ENCODE measurements at places on chromosomes 12 and 14.

DNA sequence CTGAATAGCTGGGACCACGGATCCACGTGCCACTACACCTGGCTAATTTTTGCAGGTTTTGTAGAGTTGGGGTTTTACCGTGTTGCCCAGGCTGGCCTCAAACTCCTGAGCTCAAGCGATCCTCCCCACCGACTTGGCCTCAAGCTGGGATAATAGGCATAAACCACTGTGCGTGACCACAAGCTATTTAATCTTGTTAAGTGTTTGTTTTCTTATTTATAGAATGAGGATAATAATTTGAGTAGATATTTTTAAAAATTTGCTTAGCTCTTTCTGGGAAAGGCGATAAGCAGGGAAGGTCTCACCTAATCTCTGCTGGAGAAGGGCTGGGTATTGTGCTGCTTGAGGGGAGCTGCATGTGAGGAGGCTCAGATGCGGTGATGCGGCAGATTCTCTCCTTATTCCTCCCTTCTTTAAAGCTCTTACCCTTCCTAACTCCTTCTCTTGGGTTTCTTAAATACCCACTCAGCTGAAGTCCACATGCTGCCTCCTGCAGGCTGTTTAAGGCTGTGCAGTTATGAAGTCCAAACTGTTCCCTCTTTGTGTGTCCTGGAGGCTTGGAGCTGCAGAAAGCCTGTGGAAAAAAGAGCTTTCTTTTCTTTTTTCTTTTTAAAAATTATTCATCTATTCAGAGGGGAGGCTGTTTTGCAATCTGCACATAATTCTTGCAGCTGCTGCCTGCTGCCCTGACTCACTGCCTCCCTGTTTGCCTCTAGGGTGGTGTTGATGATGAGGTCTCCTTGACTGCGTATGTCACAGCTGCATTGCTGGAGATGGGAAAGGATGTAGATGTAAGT lies 37.9 kb downstream of the A2ML1 start:
- peak; percentile 6 for DNase-seq

DNA sequence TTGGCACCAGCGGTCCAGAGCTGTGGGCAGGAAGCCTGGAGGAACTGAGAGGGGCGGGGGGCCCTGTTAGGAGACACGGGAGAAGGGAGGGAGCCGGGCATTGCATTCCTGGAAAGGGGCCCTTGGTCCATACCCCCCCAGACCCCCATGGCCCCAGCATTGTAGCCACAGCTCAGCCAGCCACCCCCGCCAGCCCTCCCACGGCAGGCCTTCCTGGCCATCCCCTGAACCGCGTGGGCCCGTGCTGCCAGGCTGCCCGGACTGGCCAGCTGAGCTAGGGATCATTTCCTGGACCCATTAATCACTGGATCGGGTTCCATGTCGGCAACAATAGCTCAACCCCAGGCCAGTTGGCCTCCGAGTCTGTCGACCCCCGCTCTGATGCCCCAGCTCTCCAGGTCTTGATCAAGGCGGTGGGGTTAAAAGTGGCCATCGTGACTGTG lies 39.8 kb upstream of the DIO3 start:
- no peak for DNase-seq

GRCh38 chr12:110289044-110289710 lies 8.1 kb downstream of the ATP2A2 start:
- no peak for DNase-seq

- peak; percentile 29 for DNase-seq
These were observed 244.9 kb upstream of the LRIG3 start for GRCh38 chr12:59164991-59165718.

DNA sequence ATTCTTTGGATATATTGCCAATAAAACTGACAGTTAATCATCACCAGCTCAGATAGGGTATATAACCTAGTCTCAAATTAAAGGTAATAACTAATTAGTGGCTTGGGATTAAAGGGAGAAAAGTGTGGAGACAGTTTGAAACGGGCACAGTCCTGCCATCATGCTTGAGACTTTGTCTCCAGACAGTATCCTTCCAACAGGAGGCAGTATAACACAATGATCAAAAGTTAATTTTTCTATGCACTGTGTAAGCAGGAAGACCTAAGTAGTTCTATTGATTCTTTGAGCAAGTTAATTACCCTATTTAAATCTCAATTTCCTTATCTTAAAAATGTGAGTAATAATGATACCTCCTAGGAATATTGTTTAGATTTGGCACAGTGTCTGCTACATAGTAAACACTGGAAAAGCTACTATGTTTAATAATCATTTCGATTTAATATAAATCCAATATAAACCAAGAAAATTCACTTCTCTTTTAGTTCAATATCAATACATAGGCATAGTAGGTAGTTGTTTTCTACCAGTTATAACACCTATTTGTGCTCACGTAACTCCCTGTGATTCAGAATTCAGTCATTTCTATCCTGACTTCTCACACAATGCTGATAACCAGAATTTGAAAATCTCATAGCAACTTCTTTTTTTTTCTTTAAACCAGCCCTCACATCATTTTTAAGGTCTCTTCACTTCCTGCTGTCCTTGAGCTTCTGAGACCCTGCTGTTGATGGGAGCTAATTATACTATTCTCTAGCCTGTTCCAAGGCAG lies 53.7 kb downstream of the GALNT4 start:
- no peak for DNase-seq

- DNase-seq = no peak
These were observed 371 bp upstream of the SHMT2 start for GRCh38 chr12:57229046-57229633.

DNA sequence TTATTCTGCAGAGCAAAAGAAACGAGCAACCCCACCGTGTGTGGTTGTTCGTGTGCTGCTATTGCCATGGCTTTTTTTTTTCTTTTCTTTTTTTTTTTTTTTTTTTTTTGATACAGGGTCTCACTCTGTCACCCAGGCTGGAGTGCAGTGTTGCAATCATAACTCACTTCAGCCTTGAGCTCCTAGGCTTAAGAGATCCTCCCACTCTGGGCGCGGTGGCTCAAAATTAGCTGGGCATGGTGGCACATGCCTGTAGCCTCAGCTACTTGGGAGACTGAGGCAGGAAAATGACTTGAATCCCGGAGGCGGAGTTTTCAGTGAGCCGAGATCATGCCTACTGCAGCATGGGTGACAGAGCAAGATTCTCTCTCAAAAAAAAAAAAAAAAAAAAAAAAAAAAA lies 144.2 kb downstream of the ESR2 start:
- DNase-seq = no peak

- DNase-seq = no peak
These were observed 148.7 kb downstream of the BCL11B start for GRCh38 chr14:99123208-99123870.

DNA sequence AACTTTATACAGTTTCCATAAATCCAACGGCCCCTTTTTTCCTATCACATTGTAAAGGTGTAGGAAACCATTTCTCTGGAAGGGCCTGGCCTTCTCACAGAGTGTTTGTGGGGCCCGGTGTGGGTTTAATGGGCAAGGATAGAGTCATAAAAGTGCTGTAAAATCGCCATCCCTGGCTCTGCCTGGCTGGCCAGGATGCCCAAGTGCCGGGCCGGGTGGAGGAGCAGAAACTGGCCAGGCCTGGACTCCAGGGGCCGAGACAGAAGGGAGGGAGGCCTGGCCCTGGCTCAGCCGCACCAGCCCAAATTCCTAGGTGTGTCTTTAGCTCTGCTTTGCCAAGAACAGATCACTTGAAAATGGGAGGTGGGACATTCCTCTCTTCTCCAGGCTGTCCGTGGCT lies 77.1 kb upstream of the DICER1 start:
- DNase-seq = no peak

- no peak for DNase-seq
These were observed 2.8 kb upstream of the AAAS start for GRCh38 chr12:53324113-53324778.

GRCh38 chr12:59708484-59708883 lies 112.7 kb downstream of the SLC16A7 start:
- DNase-seq = no peak

DNA sequence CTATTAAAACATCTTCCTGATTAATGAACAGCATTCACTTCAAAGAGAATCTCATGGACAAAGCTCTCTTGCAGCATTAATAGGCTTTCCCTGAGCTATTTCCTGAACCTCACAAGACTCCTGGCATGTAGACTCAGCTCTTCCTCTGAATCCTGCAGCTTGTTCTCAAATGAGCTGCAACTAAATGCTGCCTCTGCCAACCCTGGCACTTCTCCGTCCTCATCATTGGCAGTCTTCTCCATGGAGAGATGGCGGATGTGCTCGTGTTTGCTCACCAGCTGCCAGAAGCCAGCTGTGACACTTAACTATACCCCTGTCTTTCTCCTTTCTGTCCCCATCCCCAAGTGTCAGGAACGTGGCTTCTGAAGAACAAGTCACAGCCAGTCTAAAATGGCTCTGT lies 232.1 kb downstream of the FOXN3 start:
- DNase-seq = no peak

DNA sequence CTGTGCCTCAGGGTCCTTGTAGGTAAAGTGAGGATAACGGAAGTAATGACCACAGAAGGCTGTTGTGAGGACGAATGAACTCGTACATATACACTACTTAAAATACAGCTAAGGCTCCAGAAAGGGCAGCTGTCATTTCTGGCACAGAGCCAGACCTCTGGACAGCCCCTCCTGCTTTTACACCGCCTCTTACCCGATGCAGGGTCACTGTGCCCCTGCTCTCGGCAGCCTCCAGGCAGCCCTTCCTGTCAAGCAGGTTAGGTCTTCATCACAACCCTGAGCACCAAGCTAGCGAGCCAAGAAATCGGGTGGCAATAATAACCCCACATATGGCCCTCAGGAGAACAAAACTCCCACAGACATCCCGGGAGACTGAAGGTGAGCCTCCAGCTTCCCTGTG lies 8.5 kb downstream of the TMEM229B start:
- no peak for DNase-seq

- no peak for DNase-seq
These were observed 338.7 kb downstream of the ACSS3 start for GRCh38 chr12:81416571-81416970.

DNA sequence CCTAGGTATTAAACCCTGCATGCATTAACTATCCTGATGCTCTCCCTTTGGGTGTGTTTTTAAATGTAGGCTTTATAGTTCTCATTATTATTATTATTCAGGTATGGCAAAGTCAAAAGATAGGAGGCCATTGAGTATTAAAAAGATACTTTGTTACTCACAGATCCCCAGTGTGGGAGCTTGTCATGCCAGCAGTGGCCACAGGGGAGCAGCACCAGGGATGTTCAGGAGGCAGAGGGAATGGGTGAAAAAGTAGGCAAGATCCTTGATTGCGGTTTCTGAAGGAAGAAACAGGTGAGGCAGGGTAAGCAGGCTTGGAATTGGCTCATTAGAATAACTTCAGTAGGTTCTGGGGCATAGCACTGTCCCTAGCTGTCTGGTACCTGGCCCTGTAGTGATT lies 382.2 kb downstream of the MED13L start:
- no peak for DNase-seq

GRCh38 chr12:122155705-122156104 lies 18.3 kb downstream of the IL31 start:
- DNase-seq = no peak

- DNase-seq = no peak
These were observed 5.0 kb upstream of the SLC38A4 start for GRCh38 chr12:46830731-46831334.

DNA sequence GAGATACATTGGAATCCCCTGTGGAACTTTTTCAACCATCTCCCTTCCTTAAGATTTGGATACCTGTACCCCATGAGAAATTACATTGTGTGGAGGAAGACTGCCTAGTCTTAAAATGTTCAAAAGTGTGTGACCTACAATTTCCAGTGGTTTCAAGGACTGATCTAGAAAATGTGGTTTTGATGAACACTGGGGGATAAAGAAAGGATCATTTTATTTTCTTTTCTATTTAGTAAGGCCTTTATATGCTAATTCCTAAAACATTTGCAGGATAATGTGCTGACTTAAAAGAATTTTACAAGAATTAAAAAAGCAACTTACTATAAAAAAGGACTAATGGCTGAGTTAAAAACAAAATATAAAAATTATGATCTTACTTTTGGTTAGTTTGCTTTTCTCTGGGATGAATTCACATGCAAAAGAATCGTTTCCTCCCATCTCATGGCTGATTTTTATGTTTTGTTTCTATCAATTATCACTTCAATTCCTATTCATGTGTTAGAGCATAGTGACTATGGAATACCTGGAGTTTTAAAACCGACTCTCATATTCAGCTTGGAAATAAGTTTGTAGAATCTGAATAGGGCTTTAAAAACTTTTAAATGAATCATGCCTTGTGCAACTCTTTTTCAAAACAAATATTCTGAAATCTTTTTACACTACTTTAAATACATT lies 39.9 kb upstream of the PYGL start:
- DNase-seq = no peak

GRCh38 chr12:1272142-1272541 lies 281.1 kb downstream of the ERC1 start:
- DNase-seq = no peak

- no peak for DNase-seq
These were observed 2.1 kb upstream of the GTSF1 start for GRCh38 chr12:54475537-54475936.

DNA sequence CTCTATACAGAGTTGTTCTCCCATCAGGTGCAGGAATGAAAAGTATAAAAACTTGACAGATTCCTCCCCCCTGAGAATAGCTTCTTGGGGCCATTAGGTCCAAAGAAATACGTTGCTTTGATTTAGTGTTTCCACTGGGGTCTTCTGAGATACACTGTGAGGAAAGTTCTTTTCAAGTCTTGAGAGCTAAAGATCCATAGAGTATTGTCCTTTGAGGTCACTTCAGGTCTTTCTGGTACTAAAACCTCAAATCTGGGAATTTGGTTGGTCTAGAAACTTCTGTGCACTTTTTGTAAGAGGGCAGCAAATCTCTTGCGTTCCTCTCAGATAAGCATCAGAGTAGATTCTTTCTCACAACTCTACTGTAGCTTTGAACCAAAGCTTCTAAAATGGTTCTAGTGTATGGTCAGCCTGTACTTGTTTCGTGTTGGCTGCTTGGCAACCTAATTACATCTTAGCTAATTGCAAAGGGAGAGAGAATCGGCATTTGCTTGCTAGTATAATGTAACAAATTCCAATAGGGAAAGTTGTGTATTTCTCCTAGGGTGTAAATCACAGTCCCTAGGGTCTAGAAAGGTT lies 10.0 kb downstream of the SRSF5 start:
- no peak for DNase-seq

DNA sequence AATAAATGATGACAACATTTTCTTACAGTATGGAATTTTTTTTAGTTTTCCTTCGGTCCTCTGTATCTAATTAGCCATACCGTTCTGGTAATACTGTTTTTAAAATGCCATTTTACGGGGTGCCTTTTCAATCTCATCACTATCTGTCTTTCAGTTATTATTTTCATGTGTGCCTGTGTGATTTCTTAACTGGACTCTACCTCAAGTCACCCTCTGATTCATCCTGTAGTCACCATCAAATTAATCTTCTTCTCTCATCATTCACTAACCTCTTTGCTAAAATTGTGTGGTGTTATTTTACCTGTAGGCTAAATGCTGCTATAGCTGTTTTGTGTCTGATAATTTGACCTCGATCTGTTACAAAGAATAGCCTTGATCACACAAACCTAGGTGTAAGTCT lies 16.0 kb upstream of the CCT2 start:
- peak; percentile 53 for DNase-seq

DNA sequence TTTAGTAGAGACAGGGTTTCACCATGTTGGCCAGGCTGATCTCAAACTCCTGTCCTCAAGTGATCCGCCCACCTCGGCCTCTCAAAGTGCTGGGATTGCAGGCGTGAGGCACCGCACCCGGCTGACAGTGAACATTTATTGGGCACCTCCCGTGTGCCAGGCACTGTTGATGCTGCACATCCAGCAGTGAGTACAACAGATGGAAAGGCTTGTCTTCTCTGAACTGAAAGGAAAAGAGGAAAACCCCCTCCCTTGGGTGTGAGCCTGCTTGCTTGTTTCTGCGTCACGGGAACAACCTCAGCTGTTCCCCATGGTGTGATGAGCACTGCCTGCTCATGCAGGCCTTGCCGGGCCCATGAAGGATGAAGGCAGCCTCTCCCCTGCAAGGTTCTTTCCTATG lies 39.5 kb downstream of the DGLUCY start:
- DNase-seq = no peak

Data from A172 (cell line).